Stimulated activated CD8-positive, alpha-beta memory T cell treated with anti-CD3 and anti-CD28 coated beads, Interleukin-12 subunit alpha, Interleukin-12 subunit beta, amount 100 ng/mL, for 1 hour (primary cell): ENCODE measurements at places on chromosomes 16 and 17.

DNA sequence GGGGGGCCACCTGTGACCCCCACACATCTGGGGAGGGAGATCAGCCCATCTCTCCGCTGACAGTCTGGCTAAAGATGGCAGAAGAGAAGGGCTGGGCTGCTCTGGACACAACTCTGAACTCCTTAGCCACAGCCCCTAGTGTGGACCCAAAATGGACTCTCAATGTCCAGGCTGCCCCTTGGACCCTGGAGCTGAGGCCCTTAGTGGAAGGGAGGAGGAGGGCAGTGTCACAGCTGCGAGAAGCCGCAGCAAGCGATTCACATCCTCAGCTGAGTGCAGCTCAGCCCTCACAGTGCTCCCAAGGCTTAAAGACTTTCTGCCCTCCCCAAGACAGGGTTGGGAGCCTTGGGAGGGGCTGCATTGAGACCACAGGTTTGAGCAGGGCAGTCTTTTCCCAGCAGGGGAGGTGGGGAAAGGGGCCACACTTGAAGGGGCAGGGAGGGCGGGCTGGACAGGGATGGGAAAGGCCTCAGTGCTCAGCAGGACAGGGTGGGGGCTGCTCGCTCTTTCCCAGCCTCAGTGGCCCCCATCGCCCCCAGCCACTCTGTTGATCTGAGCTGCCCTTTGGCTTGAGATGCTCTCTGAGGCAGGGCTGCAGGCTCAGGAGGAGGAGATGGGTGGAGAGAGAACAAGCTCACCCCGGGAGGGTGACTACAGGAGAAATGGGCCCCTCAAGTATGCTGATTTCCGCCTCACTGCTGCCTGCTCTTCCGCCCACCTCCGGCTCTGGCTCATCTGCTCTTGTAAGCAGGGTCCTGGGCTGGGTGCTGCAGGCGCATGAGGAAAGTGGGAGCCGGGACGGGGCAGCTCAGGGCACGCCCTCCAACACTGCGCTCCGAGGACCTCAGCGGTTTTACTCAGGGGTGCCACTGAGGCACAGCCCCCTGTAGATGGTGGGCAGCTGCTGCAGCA, 50.9 kb upstream of the MTSS2 start:
- no peak for DNase-seq

GRCh38 chr16:63735456-63735855, 1386.4 kb downstream of the CDH11 start:
- DNase-seq = no peak

DNA sequence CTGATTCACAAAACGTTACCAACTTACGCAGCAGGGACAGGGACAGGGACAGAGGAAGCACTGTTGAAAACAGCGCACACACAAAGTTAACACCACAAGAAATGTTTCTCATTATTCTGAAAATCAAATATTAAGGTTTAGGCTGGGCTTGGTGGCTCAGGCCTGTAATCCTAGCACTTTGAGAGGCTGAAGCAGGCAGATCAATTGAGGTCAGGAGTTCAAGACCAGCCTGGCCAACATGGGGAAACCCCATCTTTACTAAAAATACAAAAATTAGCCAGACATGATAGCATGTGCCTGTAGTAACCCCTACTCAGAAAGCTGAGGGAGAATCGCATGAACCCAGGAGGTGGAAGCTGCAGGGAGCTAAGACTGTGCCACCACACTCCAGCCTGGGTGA, 4.2 kb downstream of the CYTH1 start:
- DNase-seq = no peak

DNA sequence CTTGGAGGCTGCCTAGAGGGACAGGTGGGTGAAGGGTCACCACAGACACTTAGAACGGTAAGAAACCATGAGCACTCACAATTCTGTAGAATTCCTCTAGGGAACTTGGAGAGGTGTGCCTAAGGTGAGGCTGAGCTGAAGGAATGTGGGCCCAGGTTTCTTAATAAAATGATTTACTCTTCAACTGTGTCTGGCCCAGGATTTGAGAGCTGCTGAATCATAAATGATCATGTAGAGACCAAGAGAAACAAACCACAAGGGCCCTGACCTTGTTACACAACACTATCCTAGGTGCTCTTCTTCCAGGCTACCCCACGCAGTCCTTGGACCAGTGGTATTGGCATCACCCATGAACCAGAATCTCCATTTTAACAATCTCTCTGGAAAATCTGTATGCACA, 27.7 kb downstream of the ZNF18 start:
- DNase-seq = no peak

DNA sequence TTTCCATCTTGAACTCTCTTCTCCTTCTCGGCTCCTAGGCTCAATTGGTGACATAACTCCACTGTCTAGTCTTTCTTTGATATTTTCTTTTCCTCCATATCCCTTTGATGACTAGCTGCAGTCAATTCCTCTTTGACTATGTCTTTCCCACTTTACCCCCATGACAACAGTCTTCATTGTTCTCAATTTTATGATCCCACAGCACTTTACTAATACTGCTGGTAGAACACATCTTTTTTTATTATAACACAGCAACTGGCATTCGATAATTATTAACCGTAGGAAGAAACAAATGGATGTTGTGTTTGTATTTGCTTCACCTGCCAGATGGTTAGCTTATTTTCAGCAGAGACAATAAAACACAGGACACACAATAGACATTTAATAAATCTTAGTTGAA, 1.3 kb downstream of the KRTAP3-3 start:
- no peak for DNase-seq

DNA sequence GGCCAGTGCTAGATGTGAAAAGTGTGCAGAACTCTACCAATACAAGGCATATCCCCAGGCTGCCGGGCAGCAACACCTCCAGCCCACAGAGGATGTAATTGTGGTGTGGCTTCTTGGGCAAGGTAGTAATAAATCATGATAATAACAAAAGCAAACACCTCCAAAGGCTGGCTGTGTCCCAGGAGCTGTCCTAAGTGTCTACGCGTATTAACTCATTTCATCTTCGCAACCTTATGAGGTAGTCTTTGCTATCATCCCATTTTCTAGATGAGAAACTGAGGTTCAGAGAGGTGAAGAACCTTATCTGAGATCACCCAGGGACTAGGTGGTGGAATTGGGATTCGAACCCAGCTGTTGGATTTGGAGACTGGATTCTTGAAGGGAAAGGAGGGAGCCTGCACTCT, 5.3 kb downstream of the PDK2 start:
- DNase-seq = no peak

GRCh38 chr16:30142672-30143346, 19.8 kb upstream of the MAPK3 start:
- DNase-seq = no peak

DNA sequence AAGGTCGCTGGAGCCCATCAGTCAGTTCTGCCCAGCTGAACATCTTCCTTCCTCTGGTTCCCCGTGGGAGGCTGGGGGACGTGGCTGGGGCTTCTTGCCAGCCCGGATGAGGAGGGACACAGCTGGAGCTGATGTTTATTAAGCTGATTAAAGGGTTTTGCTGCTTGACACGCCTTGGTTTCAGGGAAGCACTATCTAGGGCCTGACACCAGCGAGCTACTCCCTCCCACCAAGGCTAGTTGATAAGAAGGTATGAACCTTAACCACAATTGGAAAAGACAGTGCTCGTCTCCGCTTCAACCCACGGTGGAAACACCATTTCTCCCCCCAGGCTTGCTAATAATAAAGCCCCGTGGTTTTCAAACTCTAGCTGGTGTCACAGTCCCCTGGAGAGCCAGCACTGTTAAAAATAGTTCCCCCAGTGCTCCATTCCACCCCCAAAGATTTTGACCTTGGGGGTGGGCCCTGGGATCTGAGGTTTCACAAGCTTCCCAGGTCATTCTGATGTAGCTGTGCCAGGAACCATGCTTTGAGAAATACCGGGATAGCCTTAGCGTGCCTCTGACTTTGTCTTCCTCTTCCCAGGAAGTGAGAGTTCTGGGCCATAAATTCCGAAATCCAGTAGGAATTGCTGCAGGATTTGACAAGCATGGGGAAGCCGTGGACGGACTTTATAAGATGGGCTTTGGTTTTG, 5.5 kb downstream of the DHODH start:
- DNase-seq = no peak

- no peak for DNase-seq
These were observed 899.0 kb downstream of the KCNJ2 start for GRCh38 chr17:71068408-71068750.

DNA sequence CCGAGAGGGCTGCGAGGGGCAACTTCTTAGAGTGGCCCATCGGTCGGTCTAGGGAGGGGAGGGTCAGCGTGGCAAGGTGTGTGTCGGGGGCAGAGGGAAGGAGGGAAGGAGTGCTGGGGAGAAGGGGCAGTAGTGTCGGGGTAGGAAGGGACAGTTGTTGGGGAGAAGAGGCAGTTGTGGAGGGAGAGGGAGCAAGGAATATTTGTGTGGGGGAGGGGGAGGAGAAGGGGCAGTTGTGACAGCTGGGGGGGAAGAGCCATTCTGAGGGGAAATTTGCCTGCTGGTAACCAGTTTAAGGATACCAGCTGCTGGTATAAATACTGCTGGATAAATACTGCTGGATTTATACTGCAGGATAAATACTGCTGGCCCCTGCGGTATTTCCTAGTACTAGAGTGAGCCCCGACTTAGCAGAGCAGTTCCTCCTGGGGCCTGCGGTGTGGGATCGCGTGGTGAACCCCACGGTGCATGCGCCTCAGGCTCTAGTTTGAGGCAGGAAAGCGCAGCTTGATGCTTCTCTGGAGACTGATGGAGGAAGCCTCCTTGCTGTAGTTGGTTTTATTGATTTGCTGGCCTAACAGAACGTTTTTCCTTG, 309 bp downstream of the DNAH2 start:
- no peak for DNase-seq
